NCI-H2081 (cell line): ENCODE measurements at places on chromosomes 11 and 22.

DNA sequence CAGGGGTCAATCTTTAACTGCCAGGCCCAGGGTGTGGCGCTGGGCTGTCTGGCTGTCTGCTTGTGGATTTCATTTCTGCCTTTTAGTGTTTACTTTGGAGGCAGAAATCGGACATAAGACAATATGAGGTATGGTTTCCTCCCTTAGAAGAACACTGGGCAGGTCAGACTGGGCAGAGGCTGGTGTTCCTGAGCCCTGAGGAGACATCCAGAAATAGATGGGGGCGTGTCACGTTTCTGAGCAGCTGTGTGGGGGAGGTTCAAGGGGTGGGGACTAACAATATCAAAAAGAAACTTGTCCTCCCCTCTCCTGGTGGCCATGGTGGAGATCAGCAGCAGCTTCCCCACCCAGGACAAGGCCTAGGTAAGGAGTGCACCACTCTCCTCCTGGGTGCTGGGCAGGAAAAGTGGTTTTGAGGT, at the start of gene ART1:
ART1 (plus strand) TSS at position 312 of the 419 bp plus-strand sequence. CDS start 14,086 bp downstream, outside the sequence.
- DNase-seq: no peak

- DNase-seq: no peak
Measured at GRCh38 chr22:30206944-30207343, 39.6 kb downstream of the LIF start.

- DNase-seq: no peak
Measured at GRCh38 chr22:31238057-31238456, 26.0 kb downstream of the LIMK2 start.

- DNase-seq: no peak
Measured at GRCh38 chr11:12008790-12009616, 577 bp upstream of the DKK3 start.
